ENCODE measurements at places on chromosomes 2 and 18.

- peaks cover 15% of the 10 kb centered on the region for H3K27me3 ChIP-seq
- H3K4me3 ChIP-seq, result no peak overlapping the region
- DNase-seq, result no peak
- no peak overlapping the region for H3K27ac ChIP-seq
- H3K4me1 ChIP-seq, result no peaks in the 10 kb centered on the region
- H3K36me3 ChIP-seq, result no peaks in the 10 kb centered on the region
Measured at GRCh38 chr2:96092573-96092877, 23.8 kb downstream of the ADRA2B start.

GRCh38 chr2:180660881-180661685 is 319.3 kb upstream of the UBE2E3 start:
- peaks cover 2% of the 10 kb centered on the region for H3K27me3 ChIP-seq
- H3K4me3 ChIP-seq, result no peak overlapping the region
- DNase-seq, result no peak
- H3K36me3 ChIP-seq, result no peaks in the 10 kb centered on the region
- H3K27ac ChIP-seq, result no peak overlapping the region

GRCh38 chr2:224360801-224361251 is 41.1 kb downstream of the FAM124B start:
- H3K4me1 ChIP-seq, result no peaks in the 10 kb centered on the region
- H3K36me3 ChIP-seq, result no peaks in the 10 kb centered on the region
- peaks cover 10% of the 10 kb centered on the region for H3K27me3 ChIP-seq

- no peak overlapping the region for H3K27ac ChIP-seq
- peaks cover 3% of the 10 kb centered on the region for H3K27me3 ChIP-seq
- no peak for DNase-seq
- H3K36me3 ChIP-seq, result no peaks in the 10 kb centered on the region
Measured at GRCh38 chr2:238763471-238763995, 84.4 kb upstream of the TWIST2 start.

- no peak for DNase-seq
- H3K27me3 ChIP-seq, result no peaks in the 10 kb centered on the region
- H3K4me1 ChIP-seq, result no peaks in the 10 kb centered on the region
- no peak overlapping the region for H3K27ac ChIP-seq
- H3K4me3 ChIP-seq, result no peak overlapping the region
Measured at GRCh38 chr2:36485521-36485920, 112.4 kb downstream of the FEZ2 start.

- H3K36me3 ChIP-seq, result no peaks in the 10 kb centered on the region
- H3K4me1 ChIP-seq, result no peaks in the 10 kb centered on the region
- H3K4me3 ChIP-seq, result no peak overlapping the region
- no peak for DNase-seq
- peaks cover 7% of the 10 kb centered on the region for H3K27me3 ChIP-seq
Measured at GRCh38 chr2:120760446-120761135, 24.9 kb downstream of the GLI2 start.
